LHCN-M2 (cell line): ENCODE measurements at places on chromosomes 1 and 21.

DNA sequence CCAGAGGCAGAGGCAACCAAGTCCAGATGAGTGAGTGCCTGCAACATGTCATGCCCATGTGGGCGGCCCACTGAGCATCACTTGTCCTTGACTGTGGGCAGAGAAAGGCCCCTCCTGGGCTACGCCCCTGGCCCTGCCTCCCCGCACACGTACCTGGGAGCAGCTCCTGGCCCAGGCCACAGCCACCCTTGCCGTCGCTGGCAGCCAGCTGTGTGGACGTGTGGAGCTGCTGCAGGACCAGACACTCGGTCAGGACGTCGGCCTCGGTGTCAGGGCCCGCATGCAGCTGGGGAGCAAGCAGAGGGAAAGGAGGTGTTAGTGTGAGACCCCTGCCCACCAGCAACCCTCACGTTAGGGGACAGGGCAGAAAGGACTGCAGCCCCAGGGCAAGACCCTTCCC is 61.3 kb downstream of the DMRTB1 start:
- no peak for DNase-seq

DNA sequence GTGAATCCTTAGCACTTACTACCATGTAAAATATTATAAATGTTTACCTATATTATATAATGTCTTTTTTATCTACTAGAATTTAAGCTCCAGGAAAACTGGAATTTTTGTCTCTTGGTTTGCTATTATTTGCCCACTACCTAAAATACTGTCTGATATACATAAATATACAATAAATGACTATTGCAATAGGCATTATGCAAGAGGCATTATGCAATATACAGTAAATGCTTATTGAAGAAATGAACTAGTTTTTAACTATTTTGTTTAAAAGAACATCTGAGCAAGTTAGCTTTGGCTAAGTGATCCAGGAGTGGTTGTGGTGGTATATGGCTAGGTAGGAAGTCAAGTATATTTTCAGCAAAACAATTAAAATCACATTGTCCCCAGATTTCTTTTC is 640.2 kb upstream of the PKN2 start:
- DNase-seq: no peak

GRCh38 chr1:29383746-29384371 is 147.5 kb downstream of the PTPRU start:
- peak; percentile 61 for DNase-seq

GRCh38 chr1:76005765-76006164 is 68.8 kb upstream of the ST6GALNAC3 start:
- no peak for DNase-seq

GRCh38 chr1:24952413-24952841 is 22.4 kb upstream of the RUNX3 start:
- DNase-seq: no peak
